ENCODE measurements at places on chromosomes 16 and 17.

- no peak for DNase-seq
Observed at GRCh38 chr16:88732172-88732960, 26.1 kb downstream of the CTU2 start.

GRCh38 chr17:76243826-76244679 lies 3.8 kb upstream of the RNF157 start:
- DNase-seq = no peak

DNA sequence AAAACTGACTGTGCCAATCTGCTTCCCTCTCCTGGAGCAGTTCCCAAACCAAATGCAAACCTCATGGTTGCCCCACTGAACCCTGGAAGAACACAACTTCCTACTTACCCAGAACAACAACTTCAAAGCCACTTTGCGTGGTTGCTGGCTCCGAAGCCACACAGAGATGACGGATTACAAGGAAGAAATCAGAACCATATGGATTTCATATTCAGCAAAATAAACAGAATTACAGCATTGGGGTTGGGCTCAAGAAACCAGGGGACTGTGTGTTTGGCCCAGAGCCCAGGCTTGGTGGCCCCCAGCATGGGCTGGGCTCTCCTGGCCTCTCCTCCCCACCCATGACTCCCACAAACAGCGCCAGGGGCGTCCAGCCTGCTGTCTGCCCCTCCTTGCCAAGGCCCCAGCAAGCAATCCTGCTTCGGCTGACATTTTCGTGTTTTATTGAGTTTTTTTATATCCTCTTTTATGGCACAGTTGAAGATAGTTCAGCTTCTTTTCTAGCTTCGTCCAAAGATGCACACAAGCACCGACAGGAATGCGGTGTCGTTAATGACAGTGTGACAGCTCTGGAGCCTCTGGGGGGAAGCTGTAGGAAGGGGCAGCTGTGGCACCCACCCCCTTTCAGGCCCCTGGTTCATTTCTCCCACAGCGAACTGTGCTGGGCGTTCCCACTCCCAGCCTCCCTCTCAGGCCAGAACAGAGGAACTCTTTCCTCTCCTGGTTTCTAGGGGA lies 137.1 kb downstream of the GAS7 start:
- no peak for DNase-seq

DNA sequence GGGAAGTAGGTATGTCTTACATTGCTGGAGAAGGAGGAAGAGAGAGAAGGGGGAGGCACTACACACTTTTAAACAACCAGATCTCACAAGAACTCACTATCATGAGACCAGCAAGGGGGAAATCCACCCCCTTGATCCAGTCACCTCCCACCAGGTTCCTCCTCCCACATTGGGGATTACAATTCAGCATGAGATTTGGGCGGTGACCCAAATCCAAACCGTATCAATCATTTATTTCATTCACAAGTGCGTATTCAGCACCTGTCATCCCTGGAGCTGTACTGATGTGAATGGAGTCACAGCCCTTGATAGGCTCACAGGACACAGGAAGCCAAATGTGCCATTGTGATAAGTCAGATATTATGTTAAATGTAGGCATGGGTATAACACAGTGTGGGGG lies 228.3 kb upstream of the HSBP1 start:
- no peak for DNase-seq

DNA sequence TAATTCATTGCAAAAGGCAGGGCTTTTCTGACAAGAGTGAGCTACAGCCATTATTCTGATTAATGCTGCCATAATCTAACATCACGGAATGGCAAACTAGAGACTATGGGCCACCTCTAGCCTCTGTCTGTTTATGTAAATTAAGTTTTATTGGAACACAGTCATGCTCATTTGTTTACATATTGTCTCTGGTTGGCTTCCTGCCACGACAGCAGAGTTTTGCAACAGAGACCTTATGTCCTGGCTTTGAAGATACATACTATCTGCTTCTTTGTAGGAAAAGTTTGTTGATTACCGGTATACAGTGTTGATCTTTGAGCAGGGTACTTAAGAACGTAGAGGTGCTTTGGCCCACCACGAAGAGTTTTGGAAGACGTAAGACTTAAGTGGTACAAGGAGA lies 715.9 kb upstream of the RBFOX1 start:
- no peak for DNase-seq
